ENCODE measurements at places on chromosomes 12 and 14. TPM values are rescaled to one million over a fixed set of nuclear protein-coding genes. Genes with fewer than 3 reads are reported as not detected.

TAS2R7 gene
- total RNA-seq, result 0.69 TPM

EFCAB11 gene
- total RNA-seq, result 6.5 TPM

USP44 gene
- total RNA-seq, result 4.4 TPM

ACVRL1 gene
- total RNA-seq, result 8.8 TPM

STXBP6 gene
- total RNA-seq, result 33.7 TPM

DTX1 gene
- total RNA-seq, result 34.8 TPM

ART4 gene
- 0.46 TPM for total RNA-seq

ASCL1 gene
- 14.5 TPM for total RNA-seq

PUS1 gene
- 7.4 TPM for total RNA-seq

RNF212B gene
- not detected for total RNA-seq

KLHL33 gene
- total RNA-seq, result 0.23 TPM

DBX2 gene
- total RNA-seq, result 6.9 TPM

TBC1D30 gene
- 23.1 TPM for total RNA-seq

P2RX2 gene
- not detected for total RNA-seq

RERG gene
- total RNA-seq, result 9.0 TPM

OR4K14 gene
- total RNA-seq, result not detected

SPX gene
- total RNA-seq, result 2.3 TPM

GRIP1 gene
- 69.2 TPM for total RNA-seq

BCL11B gene
- total RNA-seq, result 81.0 TPM

ALDH2 gene
- 24.7 TPM for total RNA-seq

PTGR2 gene
- 6.9 TPM for total RNA-seq

KRT79 gene
- not detected for total RNA-seq

DTD2 gene
- total RNA-seq, result 55.8 TPM

JDP2 gene
- total RNA-seq, result 12.5 TPM

GLT8D2 gene
- 11.5 TPM for total RNA-seq

KRT77 gene
- total RNA-seq, result not detected

ISM2 gene
- total RNA-seq, result 1.8 TPM

GYS2 gene
- not detected for total RNA-seq

NR4A1 gene
- total RNA-seq, result 11.1 TPM

LRRIQ1 gene
- total RNA-seq, result 25.1 TPM

NGB gene
- total RNA-seq, result 17.8 TPM
